Activated CD8-positive, alpha-beta T cell treated with anti-CD3 and anti-CD28 coated beads for 36 hours (primary cell): ENCODE measurements at places on chromosomes 3 and 15.
A peak's percentile ranks its signal among the peaks of the same experiment; 100 is the strongest.

DNA sequence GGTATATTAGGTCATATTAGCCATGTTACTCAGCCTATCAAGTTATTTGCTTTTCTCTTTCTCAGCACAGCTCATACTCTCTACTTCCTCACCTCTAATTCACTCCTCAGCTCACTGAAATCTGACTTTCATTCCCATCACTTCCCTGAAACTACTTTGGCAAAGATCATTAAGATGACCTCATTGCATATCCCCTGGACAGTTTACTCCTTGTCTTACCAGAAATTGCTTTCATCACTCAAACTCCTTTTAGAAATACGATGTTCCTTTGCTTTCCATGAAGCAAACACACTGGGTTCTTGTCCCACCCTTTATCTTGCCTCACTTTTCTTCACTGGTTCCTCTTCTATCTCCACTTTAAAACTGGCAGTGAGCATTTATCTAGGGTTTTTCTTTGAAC is 354.4 kb downstream of the TUSC7 start:
- DNase-seq, result no peak

- no peak for DNase-seq
These were observed at the start of gene KBTBD12 for GRCh38 chr3:127915115-127915936. KBTBD12 (plus strand) TSS chr3:127915232; CDS start chr3:127923062, 7,830 bp downstream.

DNA sequence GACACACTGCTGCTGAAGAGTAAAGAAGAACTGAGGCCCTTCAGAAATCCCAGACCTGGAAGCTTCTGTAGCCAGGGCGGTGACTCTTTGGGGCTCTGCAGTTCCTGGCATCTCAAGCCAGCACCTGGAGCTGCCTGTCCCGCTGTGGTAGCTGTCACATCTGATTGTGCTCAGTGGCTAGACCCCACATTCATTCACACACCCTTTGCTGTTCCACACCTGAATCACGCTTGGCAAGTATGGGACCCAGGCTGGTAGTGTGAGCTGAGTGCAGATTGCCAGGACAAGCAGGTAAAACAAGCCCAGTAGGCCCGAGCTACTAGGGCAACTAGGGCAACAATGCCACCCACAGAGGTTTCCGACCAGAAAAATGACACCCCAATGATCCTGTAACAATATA is 218.2 kb downstream of the VGLL3 start:
- no peak for DNase-seq

DNA sequence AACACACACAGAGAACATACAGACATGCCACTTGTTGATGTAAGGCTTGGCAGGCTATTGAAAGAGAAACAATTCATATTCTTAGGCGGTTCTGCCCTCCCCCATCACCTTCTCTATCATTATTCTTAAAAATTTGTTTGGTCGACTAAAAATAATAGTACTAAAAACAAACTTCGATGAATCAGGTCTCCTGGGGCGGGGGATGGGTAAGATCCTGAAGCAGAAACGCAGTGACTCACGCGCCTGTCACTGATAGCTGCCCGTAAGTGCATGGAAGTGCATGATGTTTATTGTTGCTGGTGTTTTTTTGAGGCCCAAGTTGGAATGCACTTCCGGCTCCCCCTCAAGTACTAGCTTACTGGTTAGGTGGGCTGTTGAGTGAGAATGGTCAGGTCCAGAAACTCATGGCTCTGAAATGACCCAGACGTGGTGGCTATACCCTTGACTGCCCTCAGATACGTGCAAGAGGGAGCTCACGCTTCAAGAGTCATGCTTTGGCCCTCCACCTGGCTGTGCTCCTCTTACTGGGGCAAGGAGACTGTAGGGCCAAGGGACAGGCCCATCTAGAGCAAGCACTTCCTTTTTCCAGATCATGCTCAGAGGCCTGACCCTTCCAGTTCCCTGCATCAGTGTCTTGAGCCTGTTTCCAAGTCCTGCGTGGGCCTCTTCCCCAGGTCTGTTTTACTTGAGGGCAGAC is 10.9 kb downstream of the SMAD3 start:
- peak; percentile 52 for DNase-seq

DNA sequence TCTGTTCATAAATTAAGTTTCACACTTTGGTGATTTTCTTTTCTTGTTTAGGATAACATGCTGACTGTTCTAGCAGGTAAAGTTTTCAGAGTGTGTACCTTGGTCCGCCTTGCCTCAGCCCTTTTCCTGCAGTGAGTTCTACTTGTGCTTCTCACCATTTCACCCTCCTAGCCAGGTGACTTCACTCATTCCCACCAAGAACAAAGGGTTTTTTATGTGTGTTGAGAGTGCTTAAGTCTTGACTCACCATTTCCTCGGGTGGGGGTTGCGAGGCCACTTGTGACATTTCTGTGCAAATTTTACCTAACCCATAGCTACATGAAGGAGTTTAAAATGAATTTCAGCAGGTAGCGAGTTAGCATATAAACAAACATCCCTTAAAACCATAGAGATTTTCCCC is 81.4 kb downstream of the C3orf38 start:
- DNase-seq, result no peak

DNA sequence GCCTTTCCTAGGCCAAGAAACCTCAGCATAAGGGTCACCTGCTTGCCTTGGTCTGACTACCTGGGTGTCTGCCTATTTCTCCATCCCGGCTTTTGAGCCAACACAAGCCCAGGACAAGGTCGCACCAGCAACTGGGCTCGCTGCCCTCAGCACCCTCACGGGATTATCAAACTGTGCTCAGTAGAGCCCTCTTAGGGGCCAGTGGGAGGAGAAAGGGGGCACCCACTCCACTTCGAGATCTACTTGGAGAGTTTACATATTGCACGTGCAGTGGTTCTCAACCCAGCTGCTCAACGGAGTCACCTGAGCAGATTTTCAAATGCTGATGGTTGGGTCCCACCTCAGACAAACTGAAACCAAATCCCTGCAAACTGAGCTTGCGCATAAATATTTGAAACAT is 31.1 kb downstream of the TSPAN3 start:
- DNase-seq, result no peak

DNA sequence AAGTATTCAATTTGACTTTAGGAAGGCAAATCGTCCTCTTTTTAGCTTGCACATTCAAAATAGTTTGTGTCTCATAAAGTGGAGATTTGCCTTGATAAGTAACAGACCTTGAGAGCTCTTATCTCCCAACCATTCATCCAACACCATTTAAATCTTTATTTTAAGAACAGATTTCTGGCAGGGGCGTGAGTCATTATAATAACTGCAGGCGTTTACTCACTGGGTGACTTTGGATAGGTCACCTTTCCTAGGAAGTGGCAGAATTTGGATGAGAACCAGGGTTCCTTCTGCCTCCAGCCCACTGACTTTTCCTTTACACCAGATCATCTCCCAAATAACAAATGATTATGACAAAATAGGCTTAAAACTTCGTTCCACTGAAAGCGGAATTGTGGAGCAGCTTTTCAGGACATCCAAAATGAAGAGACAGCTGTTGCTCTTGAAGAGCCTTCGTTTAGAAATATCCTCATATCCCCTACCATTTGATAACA is 5.0 kb downstream of the LMCD1 start:
- no peak for DNase-seq

DNA sequence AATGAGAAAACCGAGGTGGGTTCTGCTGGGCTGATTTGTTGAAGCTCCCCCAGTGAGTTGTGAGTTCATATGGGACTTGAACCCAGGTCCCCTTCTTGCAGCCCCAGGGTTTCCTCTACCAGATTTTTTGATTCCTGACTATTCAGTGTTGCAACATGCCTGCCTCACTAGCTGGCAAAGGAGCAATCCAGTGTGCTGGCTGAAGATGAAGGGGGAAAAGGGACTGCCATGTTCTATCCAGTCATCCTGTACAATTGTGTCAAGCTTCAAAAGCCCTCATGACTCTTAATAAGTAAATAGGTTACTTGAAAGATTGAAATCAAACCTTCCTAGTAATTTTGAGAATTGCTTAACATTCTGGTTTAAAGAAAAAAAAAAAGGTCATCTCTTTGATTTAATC is 211.5 kb upstream of the TP63 start:
- no peak for DNase-seq

DNA sequence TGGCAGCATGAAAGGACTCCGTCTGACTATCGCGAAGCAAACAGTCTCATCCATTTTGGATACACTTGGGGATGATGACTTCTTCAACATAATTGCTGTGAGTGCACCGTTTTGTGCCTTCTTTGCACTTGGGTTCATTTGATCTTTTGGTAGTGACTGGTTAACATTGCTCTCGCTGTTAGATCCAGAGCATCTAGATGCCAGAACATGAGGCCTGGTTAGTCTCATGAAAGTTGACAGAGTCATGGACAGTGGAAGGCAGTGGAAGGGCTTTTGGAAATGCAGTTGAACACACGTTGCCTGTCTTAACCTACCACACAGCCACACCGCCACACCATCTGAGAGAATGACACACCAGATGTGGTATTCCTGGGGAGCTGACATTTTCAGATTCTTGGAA is 357.9 kb downstream of the LRTM1 start:
- no peak for DNase-seq

DNA sequence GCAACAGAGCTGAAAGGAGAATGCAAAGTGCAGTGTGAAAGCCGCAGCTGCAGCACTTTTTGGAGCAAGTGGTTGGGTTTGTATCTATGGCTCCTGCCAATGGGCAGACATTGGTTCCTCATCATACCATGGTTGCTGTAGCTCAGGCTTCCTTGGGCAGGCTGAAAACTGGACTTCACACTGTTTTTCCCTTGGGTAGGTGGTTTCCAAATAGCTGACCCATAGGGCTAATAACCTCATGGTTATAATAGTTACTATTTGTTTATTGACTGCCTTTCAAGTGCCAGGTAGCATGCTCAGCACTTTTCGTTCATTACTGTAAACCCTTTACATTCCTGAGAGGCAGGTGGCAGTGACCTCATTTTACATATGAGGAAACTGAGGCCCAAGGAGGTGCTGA is 4.5 kb downstream of the CGNL1 start:
- DNase-seq, result no peak

- no peak for DNase-seq
These were observed 67.3 kb downstream of the MEGF11 start for GRCh38 chr15:66186049-66186825.
